ENCODE measurements at places on chromosomes 3 and 15.

GRCh38 chr3:35867791-35868190 is 228.5 kb downstream of the ARPP21 start:
- DNase-seq = no peak

- no peak for DNase-seq
Measured at GRCh38 chr3:196517919-196518318, 2.8 kb upstream of the SMCO1 start.

GRCh38 chr3:52682016-52682415 is 3.7 kb downstream of the PBRM1 start:
- DNase-seq = peak; percentile 44

GRCh38 chr3:117483839-117484238 is 774.3 kb downstream of the TUSC7 start:
- no peak for DNase-seq

GRCh38 chr3:155382396-155383042 is 89.0 kb upstream of the STRIT1 start:
- peak; percentile 19 for DNase-seq

DNA sequence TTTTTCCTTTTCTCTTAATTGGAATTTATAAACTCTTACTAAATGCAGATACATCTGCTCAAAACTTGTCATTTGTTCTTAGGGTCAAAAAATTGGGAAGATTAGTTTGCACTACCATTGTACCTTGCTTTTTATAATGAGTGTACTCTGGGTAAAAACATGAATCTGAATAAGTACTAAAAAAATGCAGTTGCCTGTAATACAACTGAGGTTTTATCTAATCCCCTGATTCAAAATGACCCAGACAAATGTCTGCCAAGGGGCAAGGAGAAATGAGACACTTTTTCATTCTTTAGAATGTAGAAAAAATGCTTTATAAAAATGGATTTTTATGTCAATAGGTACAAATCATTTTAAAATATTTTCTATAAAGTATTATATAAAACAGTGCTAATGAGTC is 42.4 kb downstream of the RASA2 start:
- DNase-seq = no peak

DNA sequence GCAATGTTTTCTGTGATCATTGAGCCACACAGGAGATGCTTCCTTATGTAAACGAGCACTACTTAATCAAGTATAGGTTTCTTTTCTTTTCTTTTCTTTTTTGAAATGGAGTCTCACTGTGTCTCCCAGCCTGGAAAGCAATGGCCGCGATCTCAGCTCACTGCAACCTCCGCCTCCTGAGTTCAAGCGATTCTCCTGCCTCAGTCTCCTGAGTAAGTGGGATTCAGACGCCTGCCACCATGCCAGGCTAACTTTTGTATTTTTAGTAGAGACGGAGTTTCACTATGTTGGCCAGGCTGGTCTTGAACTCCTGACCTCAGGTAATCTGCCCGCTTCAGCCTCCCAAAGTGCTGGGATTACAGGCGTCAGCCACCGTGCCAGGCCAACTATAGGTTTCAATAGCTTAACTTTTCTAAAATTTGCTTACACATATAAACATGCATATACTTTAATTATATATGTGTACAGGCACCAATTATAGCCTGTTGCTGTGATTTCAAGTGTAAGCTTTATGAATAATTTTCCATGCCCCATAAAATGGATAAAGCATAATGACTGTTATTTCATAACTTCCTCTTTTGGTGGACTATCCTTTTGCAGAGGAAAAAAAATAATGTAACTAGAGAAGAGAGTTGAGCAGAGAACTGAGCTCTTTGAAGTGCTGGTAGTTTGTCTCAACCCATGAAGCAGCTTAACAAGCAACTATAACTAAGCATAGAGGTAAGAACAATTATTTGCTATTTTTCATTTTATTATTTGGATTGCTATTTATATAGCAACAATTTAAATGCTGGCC is 24.8 kb upstream of the MBNL1 start:
- peak; percentile 49 for DNase-seq

DNA sequence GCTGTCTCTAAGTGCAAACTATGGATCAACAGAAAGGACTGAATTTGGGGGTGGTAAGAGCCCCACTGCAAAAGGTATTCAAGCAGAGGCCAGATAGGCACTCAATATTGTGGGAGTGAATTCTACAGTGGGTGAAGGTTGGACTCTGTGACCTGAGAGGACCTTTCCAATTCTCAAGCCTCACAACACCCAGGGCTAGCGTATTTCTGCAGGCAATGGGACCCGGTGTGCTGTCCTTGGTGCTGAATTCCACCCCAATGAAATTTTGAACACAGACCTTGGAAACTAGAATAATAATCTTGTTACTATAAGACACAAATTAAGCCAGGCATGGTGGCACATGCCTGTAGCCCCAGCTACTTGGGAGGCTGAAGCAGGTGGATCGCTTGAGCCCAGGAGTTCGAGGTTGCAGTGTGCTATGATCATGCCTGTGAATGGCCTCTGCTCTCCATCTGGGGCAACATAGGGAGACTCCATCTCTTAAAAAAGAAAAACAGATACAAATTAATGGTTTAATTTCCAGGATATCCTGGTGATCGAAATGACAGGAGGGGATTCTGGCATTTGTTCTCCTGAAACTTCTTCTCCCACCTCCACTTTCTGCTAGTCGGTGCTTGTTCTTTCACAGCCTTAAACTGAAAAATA is 135.4 kb downstream of the RAB11A start:
- no peak for DNase-seq

GRCh38 chr3:139636511-139636910 is 41.3 kb downstream of the NMNAT3 start:
- DNase-seq = no peak

DNA sequence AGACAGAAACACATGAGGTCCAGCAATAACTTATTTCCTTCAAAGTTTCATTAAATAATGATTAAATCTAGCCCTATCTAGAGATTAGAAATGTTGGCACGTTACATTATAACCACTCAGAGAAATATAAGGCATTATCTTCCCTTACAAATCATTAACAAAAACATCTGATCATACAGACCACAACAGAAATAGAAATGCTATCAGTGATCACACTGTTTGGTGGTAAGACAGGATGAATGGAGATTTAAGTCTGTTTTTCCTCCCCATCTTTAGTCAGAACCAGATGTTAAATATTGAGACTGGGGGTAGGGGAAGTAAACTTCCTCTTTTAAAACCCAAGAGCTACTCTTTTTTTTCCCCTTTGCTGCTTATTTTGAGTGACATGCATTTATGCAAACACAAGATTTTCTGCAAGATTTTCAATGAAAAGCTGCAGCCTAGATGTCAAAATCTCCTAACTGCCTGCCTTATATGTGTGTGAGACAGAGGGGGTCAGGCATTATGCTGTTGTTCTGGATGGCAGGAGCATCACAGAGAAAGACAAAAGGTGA is 70.4 kb downstream of the CBLB start:
- DNase-seq = no peak

DNA sequence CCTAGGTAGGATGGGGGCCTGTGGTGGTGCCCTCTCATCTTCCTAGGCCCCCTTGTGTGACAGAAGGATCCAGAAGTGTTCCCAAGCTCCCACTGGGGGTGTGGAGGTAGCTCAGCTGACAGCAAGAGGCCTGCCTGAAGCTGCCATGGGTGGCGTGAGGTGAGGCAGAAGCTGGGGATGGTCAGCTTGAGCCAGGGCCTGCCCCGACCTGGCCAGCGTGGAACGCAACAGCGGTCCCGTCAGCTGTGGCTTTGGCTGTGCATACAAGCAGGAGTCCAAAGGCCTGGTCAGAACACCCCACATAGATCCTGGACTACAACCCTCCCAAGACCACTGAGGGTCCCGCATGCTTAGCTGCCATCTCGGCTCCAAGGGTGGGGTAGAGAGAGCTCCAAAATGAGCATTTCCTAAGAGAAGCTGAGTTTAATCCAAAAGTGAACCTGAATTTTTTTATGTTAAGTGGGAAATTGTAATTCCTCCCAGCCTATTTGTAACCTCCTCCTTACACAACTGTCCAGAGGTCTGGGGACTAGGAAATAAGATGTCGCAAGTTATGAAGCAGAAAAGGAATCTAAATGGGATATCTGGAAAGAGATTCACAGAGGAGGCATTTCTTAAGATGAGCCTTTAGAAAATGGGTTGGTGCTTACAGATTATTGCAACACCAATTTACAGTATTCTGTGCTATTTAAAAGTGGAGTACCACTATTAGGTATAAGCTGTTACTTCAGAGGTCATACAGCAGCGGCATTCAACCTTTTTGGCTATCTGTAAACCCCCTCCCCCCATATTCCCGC is 9.9 kb upstream of the PLA2G4D start:
- no peak for DNase-seq

- DNase-seq = no peak
Measured at GRCh38 chr3:43030162-43030935, 51.2 kb downstream of the GASK1A start.

GRCh38 chr15:88900309-88900981 is 5.1 kb upstream of the HAPLN3 start:
- no peak for DNase-seq

DNA sequence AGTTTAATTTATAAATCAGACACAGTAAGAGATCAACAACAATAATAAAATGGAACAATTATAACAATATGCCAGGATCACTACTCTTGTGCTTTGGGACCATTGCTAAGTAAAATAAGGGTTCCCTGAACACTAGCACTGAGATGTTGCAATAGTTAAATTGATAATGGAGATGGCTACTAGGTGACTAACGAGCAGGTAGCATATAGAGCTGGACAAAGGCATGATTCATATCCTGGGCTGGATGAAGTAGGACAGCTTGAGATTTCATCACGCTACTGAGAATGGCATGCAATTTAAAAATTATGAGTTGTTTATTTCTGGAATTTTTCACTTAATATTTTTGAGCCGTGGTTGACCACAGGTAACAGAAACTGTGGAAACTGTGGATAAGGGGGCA is 20.7 kb upstream of the MYZAP start:
- no peak for DNase-seq

DNA sequence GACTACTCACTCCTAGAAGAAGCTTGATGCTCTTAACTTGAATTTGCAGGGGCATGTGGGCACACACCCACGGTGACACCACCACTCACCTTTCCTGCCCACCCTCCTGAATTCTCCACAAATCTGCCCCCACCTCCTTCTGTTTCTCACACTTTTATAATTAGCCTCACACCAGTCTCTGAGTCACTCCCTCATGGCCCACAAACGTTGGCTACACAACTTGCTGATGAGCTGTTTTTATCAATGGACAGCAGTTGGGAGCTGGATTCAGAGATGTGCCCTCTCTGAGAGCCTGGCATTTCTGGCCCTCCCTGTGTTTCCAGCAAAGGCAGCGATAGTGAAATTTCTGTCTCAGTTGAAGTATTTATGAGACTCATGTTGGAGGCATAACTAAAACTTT is 1.3 kb downstream of the COLQ start:
- DNase-seq = peak; percentile 78

DNA sequence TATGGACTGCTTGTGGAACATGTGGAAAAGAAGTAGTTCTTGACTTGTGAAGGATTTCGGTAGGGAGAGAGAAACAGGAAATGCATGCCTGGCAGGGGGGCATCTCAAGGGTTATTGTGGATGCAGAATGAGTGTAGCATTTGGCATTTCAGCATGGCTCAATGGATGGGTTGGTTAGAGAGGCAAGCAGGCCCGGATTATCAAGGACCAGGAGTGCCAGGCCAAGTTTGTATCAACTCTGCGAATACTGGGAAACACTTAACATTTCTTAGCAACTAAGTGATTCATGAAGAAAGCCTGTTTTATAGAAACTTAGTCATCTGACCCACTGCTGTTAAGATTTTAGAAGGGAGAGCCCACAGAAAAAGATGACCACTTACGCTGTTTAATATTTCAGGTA is 33.6 kb downstream of the KIF15 start:
- DNase-seq = no peak

DNA sequence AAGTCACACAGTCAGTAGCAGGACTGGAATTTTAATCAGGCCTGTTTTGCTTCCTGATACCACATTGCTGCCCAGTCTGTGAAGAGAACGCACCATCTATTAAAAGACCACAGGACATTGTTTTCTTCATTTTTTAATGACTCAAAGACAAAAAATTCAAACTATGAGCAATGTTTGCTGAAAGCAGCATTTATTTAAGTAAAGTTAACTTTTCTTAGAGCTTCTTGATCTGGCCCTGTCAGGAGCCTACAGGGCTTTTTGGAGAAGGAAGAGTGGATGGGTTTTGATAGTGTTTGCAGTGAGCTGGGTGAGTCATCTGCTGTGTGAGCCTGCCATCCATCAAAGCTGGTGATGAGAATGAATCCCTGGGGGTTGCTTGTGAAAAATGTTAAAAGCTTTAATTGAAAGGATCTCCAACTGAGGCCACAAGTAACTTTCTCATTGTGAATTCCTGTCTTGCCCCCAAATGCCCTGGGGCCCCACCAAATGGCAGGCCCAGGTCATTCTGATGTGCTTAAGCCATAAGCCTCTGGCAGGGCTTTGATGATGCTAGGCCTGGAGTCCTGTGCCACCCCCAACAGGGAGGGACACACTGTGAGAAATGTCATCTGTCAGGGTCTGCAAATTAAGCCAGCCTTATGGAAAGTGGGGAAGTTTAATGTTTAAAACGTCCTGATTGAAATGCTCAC is 136.2 kb upstream of the PFN2 start:
- no peak for DNase-seq

- no peak for DNase-seq
Measured at GRCh38 chr3:11165476-11165875, 11.2 kb downstream of the HRH1 start.

- DNase-seq = no peak
Measured at GRCh38 chr3:46852839-46853355, 10.3 kb downstream of the MYL3 start.

Measured in hematopoietic multipotent progenitor cell treated with erythropoietin and hydrocortisone succinate and interleukin-3 and kit ligand, for 17 days (in vitro differentiated cells).